ENCODE measurements at places on chromosomes 16 and 17.

GRCh38 chr17:61238455-61238933, 161.1 kb upstream of the TBX2 start:
- no peak for DNase-seq

DNA sequence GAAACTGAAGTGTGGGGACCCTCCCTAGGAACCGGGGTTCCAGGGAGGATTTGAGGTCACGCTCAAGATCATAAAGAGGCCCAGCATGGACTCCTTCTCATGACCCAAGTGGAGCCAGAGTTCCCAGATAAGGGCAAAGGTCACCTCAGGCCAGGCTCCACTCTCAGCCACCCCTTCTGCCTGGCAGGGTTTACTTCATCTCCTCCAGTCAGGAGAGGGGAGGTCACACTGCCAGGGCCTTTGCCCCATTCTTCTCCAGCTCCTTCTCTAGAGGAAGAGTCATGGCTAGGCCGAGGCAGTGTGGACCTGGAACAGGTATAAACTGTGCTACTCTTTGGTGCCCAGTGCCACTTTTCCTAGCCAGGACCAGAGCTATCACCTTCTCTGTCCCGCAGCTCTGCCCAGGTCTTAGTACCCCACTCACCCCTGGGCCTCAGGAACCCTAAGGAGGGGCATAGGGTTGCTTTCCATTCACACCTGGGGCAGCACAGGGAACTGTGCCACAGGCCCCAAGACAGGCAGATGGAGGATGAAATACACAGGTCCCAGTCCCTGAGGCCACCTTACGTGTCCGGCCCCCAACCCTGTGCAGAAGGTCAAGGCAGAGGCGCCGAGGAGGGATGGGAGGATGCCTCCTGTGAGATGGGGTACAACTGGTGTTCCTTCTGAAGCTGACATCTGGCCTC, 879 bp upstream of the ACSF2 start:
- DNase-seq, result no peak

- DNase-seq, result no peak
These were observed 78.1 kb upstream of the DHX40 start for GRCh38 chr17:59487161-59487873.

- DNase-seq, result no peak
These were observed 2.1 kb upstream of the MAF start for GRCh38 chr16:79602628-79603014.

GRCh38 chr16:74320707-74321106, 24.1 kb downstream of the PSMD7 start:
- DNase-seq, result no peak

GRCh38 chr16:75535901-75536300, at the start of gene CHST5:
CHST5 (minus strand) TSS chr16:75536108; CDS start chr16:75530384, 5,724 bp downstream.
- DNase-seq, result no peak

GRCh38 chr17:17924131-17924856, 47.9 kb downstream of the TOM1L2 start:
- DNase-seq, result no peak

GRCh38 chr17:42553161-42553818, 567 bp downstream of the HSD17B1 start:
- no peak for DNase-seq

Data from NCI-H774 (cell line).